ENCODE measurements at places on chromosomes 6 and 20.

DNA sequence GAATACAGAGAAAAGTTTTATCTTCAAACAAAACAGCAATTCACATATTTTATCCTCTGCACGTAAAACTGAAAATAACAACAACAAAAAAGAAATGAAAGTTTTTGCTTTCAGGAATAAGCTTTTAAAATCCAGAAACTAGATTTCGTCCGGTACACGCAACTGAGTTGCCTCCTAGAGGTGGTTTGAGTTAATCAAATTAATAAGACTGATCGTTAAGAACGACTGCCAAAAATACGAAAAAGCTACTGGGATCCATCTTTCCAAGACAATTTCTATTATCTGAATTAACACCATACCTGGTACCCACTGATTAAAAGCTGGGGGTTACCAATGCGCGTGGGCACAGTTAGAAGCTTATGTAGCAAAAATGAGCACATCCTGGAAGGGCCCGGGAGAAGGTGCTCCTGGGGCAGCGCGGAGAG, 669 bp downstream of the PDCD2 start:
- DNase-seq, result no peak

DNA sequence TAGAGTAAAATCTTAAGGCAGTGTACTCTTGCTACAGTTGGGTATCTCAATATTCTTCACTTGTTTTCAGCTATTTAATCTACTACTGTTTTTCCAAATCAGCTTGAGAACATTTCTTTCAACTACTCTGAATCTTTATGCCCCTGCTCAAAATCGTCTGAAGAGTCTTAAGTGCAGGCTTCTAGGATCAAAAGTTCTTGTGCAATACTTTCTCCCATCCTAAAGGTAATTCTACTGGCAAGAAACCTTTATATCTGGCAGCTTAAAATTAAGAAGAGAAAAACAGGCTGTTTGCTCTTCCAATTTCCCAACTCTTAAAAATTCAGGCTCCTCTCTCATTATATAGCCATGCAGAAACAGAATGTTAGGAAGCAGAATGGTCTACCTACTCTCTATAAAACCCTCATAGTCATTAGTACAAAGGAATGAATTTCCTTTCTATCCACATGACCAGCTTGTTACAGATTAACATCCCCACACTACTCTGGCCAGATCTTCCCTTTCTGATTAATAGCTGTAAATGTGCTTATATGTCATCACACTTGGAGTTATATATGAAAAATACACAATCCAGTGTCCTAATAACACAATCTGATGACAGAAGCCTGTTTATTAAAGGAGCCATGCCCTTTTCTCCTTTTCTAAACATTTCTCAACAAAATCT, 122.2 kb upstream of the FAM184A start:
- DNase-seq, result no peak

GRCh38 chr6:3222506-3223038, 4.9 kb downstream of the TUBB2B start:
- DNase-seq, result no peak

DNA sequence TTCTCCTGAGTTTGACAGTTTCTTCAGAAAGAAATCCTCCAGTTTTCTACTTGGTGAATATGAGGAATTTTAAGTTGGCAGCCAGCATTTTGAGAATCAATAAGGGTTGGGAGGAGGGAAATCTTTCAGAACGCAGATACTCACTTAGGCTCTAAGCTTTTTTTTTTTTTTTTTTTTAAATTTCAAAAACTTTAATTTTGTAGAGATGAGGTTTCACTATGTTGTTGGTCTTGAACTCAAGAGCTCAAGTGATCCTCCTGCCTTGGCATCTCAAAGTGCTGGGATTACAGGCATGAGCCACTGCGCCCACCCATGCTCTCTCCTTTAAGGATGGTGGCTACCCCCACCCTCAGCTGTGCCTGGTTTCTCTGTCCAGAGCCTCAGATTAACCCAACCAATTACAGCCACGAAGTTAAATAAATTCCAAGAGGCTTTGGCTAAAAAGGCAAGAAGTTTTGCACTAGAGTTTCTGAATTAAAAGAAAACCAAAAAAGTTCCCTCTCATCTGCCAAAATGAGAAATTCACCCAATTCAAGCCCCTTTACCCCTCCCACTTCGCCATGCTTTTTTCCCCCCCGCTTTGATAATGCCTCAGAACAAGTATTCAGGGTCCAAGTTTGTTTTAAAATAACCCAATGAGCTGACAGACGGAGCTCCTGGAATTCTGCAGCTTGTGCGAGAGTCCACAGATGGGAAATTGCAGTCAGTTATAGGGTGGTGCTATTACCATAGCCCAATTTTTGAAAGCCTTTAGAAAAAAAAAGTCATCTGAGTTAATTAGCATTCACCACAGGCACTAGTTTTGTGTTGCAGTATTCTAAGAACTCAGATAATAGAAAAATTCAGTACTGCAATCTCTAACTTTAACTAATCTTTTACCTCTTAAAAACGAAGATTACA, 94.3 kb upstream of the BEND3 start:
- DNase-seq, result no peak

All from T-helper 9 cell (primary cell).